ENCODE measurements at places on chromosomes 4 and X.

GRCh38 chrX:43973249-43974099, at the start of gene NDP:
Gene NDP (minus strand): TSS chrX:43973390. CDS start chrX:43958645, 14,745 bp downstream.
- DNase-seq = no peak

DNA sequence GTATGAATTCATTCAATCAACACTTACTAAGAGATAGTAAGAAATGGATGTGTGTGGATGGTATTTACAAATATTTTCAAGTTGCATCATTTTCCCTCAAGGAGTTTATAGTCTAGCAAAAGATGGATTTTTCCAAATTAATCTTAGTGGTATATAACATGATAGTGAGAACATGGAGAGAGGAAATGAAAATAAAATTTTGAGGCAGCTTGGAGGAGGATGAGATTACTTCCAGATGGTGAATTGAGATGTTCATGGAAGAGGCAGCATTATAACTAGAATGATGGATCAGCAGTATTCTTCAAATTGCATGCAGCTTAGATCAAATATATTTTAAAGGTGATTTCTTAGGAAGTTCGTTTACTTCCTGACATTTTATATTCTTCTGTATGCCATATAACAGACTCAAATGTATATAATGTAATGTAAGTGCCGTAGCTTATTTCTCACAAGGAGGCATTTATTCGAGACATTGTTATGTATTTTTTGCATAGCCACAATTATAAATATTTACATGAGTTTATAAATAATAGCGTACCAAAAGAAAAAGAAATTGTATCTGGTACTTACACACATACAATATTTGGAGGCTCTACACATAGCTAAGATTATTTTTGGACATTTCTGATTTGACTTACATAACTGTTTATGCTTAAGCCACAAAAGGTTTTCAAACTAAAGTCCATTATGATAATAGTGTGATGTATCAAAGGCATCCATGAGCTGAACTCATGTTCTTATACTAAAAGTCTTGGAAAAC, 439.4 kb downstream of the SPRY1 start:
- no peak for DNase-seq

DNA sequence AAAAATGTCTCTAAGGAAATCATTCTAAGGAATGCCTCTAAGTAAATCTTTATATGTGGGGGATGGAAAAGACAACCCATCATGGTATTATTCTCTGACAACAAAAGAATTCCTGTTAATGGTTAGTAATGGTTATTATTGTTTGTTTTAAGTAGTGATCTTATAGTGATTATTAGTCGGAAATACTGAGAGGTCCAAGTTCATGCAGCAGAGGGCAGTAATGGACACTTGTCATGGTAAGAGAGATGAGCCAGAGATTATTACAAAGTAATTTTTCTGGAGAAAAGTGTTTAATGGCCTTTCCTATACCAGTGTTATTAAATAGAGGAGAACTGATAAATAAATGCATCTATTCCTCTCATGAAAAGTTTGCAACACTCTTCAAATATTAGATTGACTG, 8.1 kb upstream of the DKK2 start:
- no peak for DNase-seq

DNA sequence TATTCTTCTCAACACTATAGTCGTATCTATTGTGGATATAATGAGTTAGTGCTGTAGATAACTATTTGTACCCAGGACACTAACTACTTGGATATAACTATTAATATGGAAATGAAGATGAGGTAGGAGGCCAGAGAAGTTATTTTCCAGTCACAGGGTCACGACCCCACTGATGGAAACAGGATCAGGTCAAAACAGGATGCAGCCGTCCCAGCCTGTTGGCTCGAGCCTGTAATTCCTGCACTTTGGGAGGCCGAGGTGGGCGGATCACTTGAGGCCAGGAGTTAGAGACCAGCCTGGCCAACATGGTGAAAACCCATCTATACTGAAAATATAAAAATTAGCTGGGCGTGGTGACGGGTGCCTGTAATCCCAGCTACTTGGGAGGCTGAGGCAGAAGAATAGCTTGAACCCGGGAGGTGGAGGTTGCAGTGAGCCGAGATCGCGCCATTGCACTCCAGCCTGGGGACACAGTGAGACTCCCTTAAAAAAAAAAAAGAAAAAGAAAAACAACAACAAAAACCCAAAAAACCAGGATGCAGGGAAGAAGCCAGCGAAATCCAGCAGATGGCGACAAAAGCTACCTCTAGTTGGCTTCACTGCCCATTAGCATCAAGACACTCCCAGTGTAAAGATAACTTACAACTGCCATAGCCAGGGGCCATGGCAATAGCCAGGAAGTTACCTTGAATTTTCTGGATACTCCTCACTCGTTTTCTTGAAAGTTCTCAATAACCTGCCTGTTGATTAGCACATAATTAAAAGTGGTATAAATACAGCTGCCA, 37.9 kb upstream of the NKAP start:
- DNase-seq = peak; percentile 26

GRCh38 chr4:1327526-1328266, 19.3 kb upstream of the UVSSA start:
- DNase-seq = no peak

- no peak for DNase-seq
Measured at GRCh38 chrX:120752431-120753082, 122.7 kb upstream of the C1GALT1C1 start.

DNA sequence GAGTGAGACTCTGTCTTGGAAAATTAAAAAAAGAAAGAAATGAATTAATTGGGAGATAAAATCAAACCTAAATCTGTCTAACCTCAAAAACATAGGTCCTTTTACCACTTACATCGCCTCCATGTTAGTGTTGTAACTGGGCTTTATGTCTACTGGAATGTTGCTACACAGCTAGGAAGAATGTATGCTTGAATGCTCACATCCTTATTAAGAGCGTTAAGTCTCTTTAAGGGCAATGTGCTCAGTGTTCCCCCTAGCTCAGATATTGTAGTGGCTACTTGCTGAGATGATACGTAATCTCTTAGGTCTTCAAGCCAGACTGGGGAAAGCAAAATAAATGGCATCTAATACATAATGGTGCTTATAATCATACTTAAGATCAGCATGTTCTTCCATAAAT, 1072.8 kb downstream of the PDHA2 start:
- DNase-seq = no peak

DNA sequence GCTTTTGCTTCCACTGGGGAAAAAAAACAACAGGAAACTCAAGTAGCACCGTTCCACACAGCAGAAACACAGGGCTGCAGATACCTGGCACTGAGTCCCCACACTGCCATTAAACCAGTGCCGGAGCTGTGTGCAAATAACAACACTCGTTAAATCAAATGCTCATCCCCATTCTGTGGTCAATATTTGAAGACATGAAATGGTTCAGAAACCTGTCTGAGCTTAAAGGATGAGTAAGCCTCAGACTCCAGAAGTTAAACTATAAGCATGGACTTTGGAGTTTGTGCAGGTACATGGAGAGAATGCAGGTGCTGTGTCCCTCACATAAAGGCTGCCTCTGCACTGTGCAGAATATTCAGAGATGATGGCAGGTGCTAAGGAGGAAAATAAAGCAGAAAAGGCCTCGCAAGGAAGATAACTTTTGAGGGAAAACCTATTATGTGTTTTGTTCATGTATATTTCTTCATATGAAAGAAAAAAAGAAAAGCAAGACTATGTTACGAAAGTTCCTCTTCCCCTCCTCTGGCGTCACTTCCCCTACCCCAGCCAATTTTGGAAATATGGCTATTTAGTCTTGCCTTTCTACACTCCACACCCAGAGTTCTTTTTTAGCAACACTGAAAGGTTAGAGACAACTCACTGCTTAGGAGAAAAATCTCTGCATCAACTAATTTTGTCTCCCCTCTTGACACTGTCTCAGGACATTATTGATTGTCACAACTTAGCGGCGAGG, 4.6 kb downstream of the MPP1 start:
- no peak for DNase-seq

- DNase-seq = no peak
Measured at GRCh38 chrX:13495232-13495631, 74.2 kb upstream of the EGFL6 start.

GRCh38 chr4:169096221-169096620, 86.2 kb upstream of the CBR4 start:
- no peak for DNase-seq

DNA sequence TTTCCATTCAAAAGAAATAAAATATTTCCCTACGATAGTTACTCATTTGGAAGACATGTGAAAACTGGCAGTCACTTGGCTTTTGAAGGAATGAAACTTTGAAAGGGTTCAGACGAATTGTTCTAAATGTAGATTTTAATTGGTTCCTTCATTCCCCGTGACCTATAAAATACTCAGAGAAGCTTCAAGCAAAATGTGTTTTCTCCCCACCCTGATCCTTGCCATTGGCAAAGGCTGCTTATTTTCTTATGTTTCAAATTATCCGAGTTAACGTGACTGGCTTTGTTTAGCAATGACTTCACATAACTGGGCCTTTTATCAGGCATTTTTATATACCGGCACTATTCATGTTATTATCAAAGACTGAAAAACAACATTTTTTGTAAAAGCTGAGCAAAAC, 204.1 kb upstream of the NEIL3 start:
- no peak for DNase-seq

GRCh38 chr4:176525576-176525975, 205.8 kb downstream of the SPCS3 start:
- no peak for DNase-seq

GRCh38 chrX:51847463-51847862, 46.0 kb upstream of the MAGED1 start:
- no peak for DNase-seq

GRCh38 chr4:123952530-123953274, 556.1 kb downstream of the SPRY1 start:
- no peak for DNase-seq

- no peak for DNase-seq
Measured at GRCh38 chr4:153938994-153939393, 150.1 kb upstream of the SFRP2 start.

DNA sequence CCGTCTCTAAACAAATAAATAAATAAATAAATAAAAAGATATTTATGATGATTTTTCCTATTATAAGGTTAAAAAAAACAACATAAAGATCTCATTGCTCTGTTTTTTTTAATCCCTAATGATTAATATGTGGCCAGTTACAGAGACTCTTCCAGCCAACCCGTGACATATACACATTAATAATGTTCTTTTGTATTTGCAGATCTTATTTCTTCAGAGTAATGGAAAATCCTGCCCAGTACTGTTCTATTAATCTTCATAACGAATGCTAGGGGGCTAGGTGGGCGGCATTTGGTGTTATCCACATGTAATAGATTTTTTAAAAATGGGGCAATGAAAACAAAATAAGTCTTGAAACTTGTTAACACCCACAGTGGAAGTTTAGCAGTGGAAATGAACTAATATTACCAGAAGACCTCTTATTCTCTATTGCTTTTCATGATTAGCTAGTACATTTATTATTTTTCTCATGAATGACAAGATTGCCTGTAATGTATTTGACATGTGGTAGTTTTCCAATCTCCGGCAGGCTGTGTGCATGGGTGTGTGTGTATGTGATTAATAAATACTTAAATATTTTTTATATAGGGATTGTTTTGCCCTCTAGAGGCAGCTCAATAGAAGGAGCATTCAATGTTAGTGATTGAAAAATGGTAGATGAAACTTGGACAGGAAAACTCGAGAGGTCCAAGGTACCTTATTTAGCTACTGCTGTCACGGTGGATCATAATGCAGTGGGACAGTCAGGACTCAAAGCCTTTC, 457.4 kb downstream of the IL1RAPL1 start:
- DNase-seq = no peak

DNA sequence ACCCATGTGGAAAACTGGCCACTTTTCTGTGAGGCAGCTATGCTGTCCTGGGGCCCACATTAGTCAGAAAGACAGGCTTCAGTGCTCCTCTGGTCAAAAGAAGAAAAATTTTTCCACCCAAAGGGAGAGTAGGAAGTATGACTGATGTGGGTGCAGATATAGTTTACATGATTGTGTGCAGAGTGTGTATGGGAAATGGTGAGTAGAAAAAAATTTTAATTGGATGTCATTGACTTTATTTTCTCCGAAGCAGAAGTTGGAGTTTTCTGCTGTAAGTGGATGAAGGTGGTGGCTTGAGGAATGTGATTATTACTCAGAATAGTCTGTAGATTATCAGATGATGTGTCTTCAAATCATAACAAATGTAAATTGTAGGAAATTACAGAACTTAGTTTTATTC, 241.5 kb upstream of the IGFBP7 start:
- no peak for DNase-seq

- no peak for DNase-seq
Measured at GRCh38 chr4:94408549-94409374, 43.0 kb upstream of the PDLIM5 start.

- no peak for DNase-seq
Measured at GRCh38 chr4:165106518-165106917, 6.1 kb downstream of the TMEM192 start.

GRCh38 chr4:152606753-152607152, 70.9 kb upstream of the FBXW7 start:
- DNase-seq = no peak

DNA sequence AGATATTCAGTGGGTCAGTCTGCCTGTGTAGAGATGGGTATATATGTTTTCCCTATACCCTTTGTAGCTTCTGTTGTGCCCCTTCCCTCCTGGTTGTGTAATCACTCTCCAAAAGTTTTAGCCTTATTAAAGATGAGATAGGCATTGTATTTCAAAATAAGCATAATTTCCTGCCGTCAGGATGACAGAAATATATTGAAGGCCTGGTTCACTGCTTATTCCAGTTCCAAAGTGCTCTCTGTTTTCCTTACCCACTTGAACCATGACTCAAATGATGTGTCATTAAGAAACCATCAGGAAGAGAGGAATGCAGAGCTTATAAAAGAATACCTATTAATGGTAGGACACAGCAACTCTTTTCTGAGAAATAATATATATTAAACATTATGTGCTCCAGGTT, 178.5 kb downstream of the GABRB1 start:
- no peak for DNase-seq

DNA sequence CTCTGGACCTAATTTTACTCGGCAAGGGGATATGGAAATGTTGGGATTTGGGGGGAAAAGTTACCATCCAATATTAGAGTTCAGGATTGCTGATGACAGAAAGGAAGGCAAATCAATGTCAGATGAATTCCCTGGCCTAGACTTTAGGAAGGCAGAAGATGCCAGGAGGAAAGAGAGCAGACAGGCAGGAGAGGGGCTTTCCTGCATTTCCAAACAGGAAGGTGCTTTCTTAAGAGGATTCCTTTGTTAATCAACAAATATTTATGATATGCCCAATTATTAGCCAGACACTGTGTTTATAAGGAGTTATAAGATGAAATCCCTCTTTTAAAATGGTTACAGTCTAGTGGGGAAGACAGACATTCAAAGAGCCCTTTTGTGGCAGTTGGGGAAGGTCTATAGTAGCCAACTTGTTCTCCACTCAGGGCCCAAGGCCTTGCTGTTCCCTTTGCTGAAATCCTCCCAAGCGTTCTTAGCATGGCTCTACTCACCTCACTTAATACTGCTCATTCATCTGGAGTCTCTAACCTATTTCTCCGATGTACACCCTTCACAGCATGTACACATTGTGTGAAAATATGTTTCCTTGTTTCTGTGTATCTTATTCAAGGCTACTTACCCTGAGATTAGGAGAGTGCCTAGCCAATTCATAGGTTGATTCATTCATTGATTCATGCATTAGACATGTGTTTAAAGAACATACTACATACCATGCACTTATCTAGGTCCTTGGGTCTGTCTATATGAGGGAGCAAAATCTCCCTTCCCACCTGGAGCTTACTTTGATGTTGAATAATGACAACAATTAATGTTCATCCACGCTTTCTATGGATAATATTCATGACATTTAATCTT, 5.3 kb downstream of the IGFBP7 start:
- no peak for DNase-seq
